ENCODE measurements at places on chromosomes 13 and 19. TPM values are rescaled to one million over a fixed set of nuclear protein-coding genes. Genes with fewer than 3 reads are reported as not detected.

DNA sequence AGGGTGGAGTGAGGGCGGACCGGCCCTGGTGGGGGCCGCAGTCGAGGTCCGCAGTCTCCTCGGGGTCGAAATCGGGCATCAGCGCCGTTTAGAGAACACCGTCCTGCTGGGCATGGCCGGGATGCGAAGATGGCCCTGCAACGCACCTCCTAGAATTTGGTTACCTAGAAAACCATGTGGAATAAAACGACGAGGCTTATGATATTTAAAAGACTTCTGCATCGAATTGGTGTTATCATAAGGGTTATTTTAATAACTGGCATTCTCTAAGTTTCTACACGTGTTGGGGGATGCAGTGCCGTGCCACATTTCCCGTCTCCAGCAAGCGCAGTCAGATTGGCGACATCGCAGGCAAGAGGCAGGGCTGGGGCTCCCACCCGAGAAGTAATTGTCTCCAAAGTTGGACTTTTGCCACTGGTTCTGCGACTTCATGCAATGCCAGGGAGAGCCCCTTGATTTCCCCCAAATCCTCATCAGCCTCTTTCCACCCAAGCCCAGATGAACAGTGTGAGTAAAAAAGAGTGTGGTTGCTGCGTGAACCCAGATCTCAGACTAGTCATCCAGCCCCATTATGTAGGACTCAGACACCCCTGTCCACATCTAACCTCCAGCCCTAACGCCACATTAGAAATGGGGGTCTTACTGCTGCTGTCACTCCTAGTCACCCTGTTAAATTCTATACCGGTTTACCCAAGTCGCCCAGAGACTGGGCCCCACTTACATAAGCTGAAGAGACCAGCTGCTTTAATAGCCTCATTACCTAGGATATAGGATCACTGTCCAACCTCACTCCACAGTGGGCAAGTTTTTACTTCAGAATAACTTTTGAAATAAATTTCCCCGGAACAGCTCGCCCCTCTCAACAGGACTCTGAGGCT is 571 bp upstream of the DHRS12 start:
- peak overlapping the region; percentile 94 for H3K27ac ChIP-seq
- no peaks in the 10 kb centered on the region for H3K27me3 ChIP-seq
- DNase-seq, result no peak
- peak overlapping the region; percentile 75 for H3K4me3 ChIP-seq
- H3K36me3 ChIP-seq, result peaks cover 4% of the 10 kb centered on the region
- peaks cover 33% of the 10 kb centered on the region for H3K4me1 ChIP-seq

GRCh38 chr19:48350856-48351255 is 12.9 kb downstream of the TMEM143 start:
- H3K4me3 ChIP-seq, result no peak overlapping the region
- peaks cover 4% of the 10 kb centered on the region for H3K4me1 ChIP-seq
- DNase-seq, result no peak

DNA sequence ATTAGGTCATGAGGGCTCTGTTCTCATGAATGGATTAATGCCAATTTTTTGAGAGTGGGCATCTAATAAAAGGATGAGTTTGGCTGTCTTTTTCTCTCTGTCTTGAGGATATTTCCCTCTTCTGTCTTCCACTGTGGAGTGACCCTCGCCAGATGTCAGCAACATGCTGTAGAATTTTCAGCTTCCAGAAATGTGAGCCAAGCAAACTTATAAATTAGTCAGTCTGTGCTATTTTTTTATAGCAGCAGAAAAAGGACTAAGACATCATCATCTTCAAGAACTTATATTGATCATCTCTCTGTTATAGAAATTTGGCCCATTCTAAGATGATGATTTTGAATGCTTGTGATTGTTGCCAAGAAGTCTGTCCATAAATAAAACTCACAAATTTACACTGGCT is 431.4 kb downstream of the FGF9 start:
- DNase-seq, result no peak
- H3K36me3 ChIP-seq, result peaks cover 7% of the 10 kb centered on the region
- H3K4me1 ChIP-seq, result peaks cover 6% of the 10 kb centered on the region
- H3K27me3 ChIP-seq, result no peaks in the 10 kb centered on the region

GRCh38 chr13:36125841-36126240 is 5.3 kb downstream of the DCLK1 start:
- no peak for DNase-seq
- H3K27me3 ChIP-seq, result peaks cover 38% of the 10 kb centered on the region
- H3K36me3 ChIP-seq, result peaks cover 16% of the 10 kb centered on the region
- peaks cover 18% of the 10 kb centered on the region for H3K4me1 ChIP-seq
- H3K27ac ChIP-seq, result no peak overlapping the region

DNA sequence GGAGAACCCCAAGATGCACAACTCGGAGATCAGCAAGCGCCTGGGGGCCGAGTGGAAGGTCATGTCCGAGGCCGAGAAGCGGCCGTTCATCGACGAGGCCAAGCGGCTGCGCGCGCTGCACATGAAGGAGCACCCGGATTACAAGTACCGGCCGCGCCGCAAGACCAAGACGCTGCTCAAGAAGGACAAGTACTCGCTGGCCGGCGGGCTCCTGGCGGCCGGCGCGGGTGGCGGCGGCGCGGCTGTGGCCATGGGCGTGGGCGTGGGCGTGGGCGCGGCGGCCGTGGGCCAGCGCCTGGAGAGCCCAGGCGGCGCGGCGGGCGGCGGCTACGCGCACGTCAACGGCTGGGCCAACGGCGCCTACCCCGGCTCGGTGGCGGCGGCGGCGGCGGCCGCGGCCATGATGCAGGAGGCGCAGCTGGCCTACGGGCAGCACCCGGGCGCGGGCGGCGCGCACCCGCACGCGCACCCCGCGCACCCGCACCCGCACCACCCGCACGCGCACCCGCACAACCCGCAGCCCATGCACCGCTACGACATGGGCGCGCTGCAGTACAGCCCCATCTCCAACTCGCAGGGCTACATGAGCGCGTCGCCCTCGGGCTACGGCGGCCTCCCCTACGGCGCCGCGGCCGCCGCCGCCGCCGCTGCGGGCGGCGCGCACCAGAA is 1.1 kb downstream of the SOX1 start:
- peaks cover 17% of the 10 kb centered on the region for H3K4me1 ChIP-seq
- peaks cover 84% of the 10 kb centered on the region for H3K27me3 ChIP-seq
- peaks cover 2% of the 10 kb centered on the region for H3K36me3 ChIP-seq
- DNase-seq, result no peak
- H3K4me3 ChIP-seq, result no peak overlapping the region
- H3K27ac ChIP-seq, result no peak overlapping the region

- H3K4me1 ChIP-seq, result no peaks in the 10 kb centered on the region
- no peak for DNase-seq
- no peak overlapping the region for H3K4me3 ChIP-seq
- H3K36me3 ChIP-seq, result no peaks in the 10 kb centered on the region
- no peak overlapping the region for H3K27ac ChIP-seq
Observed at GRCh38 chr13:97101912-97102708, 107.8 kb upstream of the OXGR1 start.

Gene ATP7B
- total RNA-seq, result 133 TPM

Gene NLRP5
- total RNA-seq, result not detected

Gene CFAP97D2
- total RNA-seq, result not detected

Gene GPR4
- not detected for total RNA-seq
